Hematopoietic multipotent progenitor cell treated with erythropoietin and hydrocortisone succinate and interleukin-3 and kit ligand, for 17 days (in vitro differentiated cells): ENCODE measurements at places on chromosomes 5 and 9.
A peak's percentile ranks its signal among the peaks of the same experiment; 100 is the strongest.

GRCh38 chr5:39059064-39059463 is 15.1 kb downstream of the RICTOR start:
- DNase-seq, result no peak

DNA sequence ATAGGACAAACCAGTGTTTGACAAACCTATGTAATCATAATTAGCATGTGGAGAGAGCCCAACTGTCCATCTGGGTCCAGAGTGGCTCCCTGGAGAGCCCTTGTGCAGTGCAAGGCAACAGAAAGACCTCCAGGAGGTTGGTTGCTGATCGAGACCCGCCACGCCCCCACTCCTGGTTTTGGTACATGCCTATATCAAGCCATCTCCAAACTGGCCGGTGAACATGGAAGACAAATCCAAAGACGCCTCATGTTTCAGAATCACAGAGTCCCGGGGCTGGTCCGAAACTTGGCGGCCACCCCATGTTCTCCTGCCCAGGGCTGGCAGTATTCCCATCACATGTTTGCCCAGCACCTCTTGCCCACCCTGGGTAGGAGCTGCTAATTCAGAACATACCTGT is 140.2 kb downstream of the PAX5 start:
- no peak for DNase-seq

GRCh38 chr5:16894236-16895057 is 41.6 kb downstream of the MYO10 start:
- DNase-seq, result no peak

DNA sequence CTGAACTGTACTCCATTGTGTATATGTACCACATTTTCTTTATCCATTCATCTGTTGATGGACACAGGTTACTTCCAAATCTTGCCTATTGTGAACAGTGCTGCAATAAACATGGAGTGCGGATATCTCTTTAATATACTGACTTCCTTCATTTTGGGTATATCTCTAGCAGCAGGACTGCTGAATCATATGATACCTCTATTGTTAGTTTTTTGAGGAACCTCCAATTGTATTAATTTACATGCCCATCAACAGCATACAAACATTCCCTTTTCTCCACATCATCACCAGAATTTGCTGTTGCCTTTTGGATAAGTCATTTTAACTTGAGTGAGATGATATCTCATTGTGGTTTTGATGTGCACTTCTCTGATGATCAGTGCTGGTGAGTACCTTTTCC is 81.8 kb upstream of the FAM120A start:
- no peak for DNase-seq

DNA sequence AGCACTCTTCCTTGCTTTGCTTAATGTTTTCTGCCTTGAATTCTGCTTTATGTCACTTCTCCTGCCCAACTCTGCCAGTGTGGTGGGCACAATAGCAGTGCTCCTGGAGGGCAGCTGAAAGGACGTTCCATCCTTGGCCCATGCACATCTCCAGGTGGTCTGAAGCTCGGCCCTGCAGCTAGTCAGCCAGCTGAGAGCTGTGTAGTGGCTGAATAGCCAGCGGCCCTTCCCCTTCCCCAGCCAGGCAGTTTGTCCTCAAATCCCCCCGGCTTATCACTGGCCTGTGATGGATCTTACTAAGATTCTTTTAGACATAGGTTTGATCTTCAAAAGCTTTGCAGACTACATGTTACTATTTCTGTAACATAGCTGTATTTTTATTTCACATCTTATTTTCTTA is 42.7 kb upstream of the ANGPTL2 start:
- DNase-seq, result no peak

DNA sequence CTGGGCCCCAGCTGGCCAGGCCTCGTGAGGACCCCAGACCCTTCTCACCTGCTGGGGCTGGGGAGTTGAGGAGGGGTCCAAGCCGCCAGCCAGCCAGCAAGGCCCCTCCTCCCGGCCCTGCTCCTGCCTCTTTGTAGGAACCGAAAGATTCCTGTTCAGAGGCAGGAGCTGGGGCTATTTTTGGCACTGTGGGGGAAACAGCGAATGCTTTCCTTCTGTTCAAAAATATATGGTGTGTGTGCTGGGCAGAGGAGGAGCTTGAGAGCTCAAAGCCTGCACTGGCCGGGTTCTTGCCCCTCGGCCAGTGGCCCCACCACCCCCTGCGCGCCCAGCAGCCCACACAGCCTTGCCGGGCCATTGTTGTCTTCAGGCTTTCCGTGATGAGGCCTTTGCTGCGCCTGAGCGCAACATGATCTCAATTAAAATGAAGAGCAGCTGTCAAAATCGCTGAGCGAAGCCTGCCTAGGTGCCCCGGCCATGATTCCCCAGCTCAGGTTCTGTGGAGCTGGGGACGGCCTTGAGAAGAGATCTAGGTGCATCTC is 13.4 kb downstream of the NCS1 start:
- DNase-seq, result no peak

- DNase-seq, result no peak
Observed at GRCh38 chr5:141430332-141431113, at the start of gene PCDHGA12. Gene PCDHGA12, plus strand, starts transcription at chr5:141430507. Its CDS starts 253 bp downstream, at chr5:141430760.

GRCh38 chr5:98839469-98840383 is 66.3 kb downstream of the RGMB start:
- peak; percentile 16 for DNase-seq

DNA sequence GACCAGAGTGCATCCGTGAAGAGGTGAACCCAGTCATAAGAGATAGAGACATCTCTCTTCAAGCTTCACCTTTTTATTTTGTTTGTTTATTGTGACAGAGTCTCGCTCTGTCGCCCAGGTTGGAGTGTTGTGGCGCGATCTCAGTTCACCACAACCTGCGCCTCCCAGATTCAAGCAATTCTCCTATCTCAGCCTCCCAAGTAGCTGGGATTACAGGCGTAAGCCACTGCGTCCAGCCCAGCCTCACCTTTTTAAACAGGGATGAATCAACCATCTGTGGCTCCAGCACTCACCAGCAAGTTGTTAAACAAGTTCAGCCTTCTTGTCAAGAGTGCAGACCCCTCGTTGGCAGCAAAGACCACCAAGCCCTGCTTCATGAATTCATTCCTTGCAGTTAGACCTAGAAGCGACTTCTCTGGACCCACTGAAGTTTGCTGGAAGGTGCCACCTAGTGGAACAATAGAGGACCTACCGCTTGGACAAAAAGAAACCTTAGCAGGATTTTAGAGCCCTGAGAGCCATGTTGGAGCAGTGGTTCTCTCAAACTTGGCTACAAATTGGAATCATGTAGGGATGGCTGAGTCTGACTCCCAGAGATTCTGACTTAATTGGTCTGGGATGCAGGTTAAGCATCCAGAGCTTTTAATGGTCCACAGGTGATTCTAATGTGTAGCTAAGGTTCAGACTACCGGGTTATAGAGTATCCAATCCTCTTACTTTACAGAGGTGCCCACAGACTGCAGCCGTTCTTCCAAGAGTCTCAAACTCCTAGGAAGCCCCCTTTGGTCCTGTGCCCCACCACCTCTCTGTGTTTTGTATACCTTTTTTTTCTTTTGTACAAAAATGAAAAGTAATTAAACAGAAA is 10.5 kb upstream of the GALNT10 start:
- peak; percentile 71 for DNase-seq

GRCh38 chr5:133396814-133397213 is 215.5 kb downstream of the FSTL4 start:
- no peak for DNase-seq

DNA sequence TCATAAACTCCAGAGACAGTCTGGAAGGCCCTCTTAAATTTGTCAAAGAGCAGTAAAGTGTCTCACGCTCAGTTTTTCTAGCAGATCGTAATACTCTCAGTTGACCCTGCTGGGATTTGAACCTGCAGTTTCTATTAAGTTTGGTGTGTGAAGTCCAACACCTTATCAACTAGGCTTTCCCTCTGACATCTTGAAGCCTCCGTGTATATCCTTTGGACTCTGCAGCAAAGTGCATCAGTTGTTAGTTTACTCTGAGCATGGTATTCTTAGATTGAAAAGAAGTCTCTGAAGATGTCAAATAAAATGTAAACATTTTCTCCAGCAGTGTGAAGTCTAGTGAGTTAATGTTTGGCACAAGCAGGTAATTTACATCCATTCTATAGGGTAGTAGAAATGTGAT is 2.4 kb downstream of the FUBP3 start:
- DNase-seq, result no peak

- DNase-seq, result no peak
Observed at GRCh38 chr5:95715799-95716461, 15.2 kb upstream of the RHOBTB3 start.

- no peak for DNase-seq
Observed at GRCh38 chr5:169904508-169904907, 75.8 kb downstream of the INSYN2B start.

DNA sequence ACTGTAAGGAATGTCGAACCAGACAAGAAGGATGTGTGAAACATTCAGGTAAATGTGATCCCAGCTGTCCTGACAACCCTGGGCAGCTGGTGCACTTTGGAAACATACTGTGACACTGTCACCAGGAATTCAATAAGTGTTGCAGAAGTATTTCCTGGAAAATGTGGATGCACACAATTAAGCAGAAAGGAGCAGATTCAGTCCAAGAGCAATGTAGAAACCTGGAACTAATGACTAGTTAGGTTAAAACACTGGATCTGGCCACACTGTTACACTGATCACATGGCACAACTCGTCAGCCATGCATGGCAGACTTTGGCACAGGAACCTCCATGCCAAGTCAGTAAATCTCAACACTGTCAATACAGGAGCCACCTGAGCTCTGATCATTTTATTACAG is 109.0 kb downstream of the FAM174A start:
- DNase-seq, result no peak

- no peak for DNase-seq
Observed at GRCh38 chr5:145244788-145245187, 590.4 kb downstream of the PRELID2 start.

GRCh38 chr5:150764530-150764929 is 5.7 kb upstream of the DCTN4 start:
- DNase-seq, result no peak

DNA sequence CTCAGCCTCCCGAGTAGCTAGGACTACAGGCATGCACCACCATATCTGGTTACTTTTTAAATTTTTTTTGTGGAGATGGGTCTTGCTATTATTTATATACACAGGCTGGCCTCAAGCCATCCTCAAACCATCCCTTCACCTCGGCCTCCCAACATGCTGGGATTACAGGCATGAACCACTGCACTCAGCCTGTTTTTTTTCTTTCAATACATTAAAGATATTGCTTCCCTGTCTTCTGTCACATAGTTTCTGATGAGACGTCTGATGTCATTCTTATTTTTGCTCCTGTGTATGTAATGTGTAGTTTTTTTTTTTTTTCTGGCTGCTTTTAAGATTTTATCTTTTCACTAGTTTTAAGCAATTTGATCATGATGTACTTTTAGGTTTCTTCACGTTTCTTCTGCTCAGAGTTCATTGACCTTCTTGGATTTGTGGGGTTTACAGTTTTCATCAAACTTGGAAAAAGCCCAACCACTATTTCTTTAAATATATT is 11.4 kb upstream of the RGS3 start:
- no peak for DNase-seq

- DNase-seq, result no peak
Observed at GRCh38 chr5:92963800-92964199, 617.2 kb downstream of the NR2F1-AS1 start.

- no peak for DNase-seq
Observed at GRCh38 chr5:95822043-95822541, 434 bp downstream of the GLRX start.

GRCh38 chr9:34579104-34579807 is 10.3 kb downstream of the CNTFR start:
- DNase-seq, result no peak

- DNase-seq, result no peak
Observed at GRCh38 chr5:30734118-30734517, 459.4 kb upstream of the CDH6 start.

GRCh38 chr5:6465831-6466790 is 17.5 kb downstream of the UBE2QL1 start:
- no peak for DNase-seq

- no peak for DNase-seq
Observed at GRCh38 chr9:37618817-37619216, 26.4 kb upstream of the TOMM5 start.

DNA sequence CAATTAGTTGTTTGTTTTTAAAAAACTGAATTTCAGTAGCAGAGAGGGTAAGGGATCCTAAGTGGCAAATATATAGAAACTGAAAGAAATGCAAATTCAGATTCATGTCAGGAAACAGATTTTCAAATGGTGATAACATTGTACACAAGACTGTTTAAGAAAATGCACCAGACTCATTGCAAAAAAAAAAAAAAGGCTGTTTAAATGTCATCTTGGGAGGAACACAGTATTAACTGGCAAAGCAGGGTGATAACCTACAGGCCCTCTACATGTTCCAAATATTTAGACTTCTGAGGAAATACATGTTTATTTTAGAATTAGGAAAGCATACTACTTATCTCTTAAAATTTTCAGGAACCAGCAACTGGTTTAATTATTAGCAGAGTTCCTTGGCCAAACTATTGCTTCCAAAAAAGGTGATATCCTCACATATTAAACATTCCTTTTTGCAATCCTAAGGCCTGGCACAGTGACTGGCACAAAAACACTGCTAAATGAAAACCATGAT is 114.5 kb downstream of the TSSK1B start:
- DNase-seq, result no peak

- DNase-seq, result no peak
Observed at GRCh38 chr5:82784521-82784920, 292.7 kb downstream of the TMEM167A start.

- no peak for DNase-seq
Observed at GRCh38 chr5:149578896-149579295, 2.4 kb upstream of the ARHGEF37 start.

DNA sequence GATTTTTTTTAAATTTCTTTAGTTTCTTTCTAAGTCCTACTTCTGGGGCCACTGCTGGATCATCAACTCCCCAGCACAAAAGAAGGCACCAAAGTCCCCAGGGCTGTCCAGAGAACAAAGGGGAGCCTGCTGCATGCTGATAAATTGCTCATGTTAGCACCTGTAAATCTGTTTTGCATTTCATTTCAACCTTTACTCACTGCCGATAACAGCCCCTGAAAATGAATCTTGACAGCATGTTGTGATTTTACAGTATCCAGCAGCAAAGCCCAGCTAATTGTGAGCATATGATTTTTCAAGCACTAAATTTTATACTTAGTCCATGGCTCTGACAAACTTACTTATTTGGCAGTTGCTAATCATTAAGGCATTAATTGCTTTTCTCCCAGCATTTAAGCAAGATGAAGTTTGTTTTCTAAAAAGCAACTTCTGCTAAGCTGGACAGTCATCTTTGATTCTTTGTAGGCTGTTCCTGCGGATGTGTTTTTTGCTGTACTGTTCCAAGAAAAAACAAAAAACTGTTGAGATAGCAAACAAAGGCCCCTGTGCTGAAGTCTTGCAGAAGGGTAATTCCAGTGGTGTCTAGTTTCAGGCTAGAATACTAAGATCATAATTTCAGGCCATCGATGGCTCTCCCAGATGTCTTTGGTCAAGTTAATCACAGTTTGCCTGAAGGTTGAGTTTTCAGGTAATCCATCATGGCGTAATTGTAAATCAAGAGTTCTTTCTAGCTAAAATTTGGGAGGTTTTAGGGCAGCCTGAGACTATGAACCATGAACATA is 73.1 kb upstream of the GAS1 start:
- no peak for DNase-seq

- peak; percentile 8 for DNase-seq
Observed at GRCh38 chr9:138028596-138028995, 151.0 kb downstream of the CACNA1B start.
